ENCODE measurements at places on chromosomes 1 and 21.

DNA sequence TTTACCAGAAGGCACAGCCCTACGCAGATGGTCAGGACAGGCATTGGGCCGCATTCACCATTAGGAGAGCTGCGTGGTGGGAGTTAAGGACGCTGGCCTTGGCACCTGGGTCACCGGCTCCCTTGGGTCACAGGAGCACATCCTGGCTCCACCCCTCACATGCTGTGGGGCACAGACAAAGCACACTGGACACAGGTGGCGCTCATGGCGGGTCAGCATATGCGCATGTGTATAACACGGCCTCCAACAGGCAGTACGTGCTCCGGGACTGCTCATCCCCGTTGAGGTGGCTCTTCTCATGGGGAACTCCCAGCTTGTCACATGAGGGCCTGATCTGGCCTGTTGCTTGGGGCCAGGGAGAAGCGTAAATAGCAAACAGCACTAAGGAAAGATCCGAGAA lies 25.0 kb downstream of the PGBD5 start:
- no peak for DNase-seq

DNA sequence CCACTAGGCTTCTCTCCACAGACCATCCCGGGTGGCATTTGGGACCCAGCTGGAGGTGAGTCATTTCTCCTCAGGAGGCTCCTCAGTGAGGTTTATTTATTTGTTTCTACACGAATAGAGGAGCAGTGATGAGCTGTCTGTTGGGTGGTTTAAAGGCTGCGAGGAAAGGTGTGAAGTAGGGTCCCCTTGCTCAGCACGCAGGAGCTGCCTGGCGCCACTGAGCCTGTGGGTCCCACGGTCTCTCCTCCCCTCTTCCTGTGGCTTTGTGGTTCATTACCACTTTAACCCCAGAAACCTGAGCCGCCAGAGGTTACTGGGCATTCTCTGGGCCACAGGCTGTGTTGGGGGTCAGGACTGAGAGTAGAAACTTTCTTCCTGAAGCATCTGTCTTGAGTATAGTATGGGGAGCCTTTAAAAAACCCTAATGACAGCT lies 39.9 kb downstream of the IL6R start:
- peak; percentile 72 for DNase-seq

DNA sequence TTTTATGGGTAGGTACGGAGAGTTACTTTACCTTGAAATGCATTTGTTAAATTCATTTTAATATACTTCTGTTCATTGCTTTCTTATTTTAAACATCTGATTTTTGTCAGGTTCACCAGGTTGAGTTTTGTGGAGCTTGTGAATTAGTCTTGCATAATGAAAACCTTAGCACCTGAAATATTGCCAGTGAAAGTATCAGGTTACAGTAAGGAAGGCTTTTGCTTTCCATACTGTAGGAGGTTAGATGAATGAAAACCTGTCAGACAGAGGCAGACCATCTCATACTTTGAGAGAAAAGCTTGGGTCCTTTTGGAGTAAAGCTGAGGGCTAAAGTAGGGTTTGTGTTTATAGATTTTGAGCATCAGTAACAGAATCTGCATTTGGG lies 34.7 kb downstream of the THRAP3 start:
- no peak for DNase-seq

DNA sequence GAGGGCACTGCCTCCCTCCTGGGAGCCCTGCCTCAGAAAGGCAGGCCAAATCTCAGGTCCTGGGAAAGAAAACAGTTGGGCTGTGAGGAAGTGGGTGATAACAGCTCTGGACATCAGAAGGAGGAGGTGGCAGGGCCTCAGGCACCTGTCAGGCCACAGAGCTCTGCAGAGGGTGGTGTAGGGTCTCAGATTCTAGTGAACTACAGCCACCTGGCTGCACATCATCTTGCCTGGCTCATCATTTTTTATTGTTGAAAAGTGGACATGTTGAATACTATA lies 15.3 kb upstream of the ZNF678 start:
- no peak for DNase-seq

- peak; percentile 87 for DNase-seq
Observed at GRCh38 chr1:15584489-15585363, at the start of gene AGMAT. Gene AGMAT, minus strand, starts transcription at chr1:15585051. Its CDS starts 84 bp downstream, at chr1:15584967.

DNA sequence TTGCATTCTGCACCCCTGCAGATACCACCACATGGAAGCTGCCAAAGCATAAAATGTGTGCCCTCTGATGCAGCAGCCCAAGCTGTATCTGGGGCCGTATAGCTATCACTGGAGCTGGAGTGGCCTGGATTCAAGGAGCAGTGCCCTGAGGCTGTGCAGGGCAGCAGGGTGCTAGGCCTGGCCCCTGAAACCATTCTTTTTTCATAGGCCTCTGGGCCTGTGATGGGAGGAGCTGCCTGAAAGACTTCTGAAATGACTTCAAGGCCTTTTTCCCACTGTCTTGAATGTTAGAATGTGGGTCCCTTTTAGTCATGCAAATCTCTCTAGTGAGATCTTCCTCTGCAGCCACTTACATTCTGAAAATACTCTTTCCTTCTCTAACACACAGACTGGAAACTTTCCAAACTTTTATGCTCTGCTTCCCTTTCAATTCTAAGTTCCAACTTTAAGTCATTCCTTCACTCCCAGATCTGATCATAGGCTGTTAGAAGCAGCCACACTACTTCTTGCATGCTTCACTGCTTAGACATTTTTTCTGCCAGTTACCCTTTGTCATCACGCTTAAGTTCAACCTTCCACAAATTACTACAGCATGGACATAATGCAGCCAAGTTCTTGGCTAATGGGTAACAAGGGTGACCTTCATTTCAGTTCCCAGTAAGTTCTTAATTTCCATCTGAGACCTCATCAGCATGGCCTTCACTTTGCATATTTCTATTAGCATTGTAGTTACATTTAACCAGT lies 42.4 kb downstream of the DRAM2 start:
- DNase-seq, result no peak
